LHCN-M2 (cell line): ENCODE measurements at places on chromosomes 7 and 10.

- DNase-seq, result no peak
Measured at GRCh38 chr10:61702584-61702983, 39.9 kb downstream of the CABCOCO1 start.

DNA sequence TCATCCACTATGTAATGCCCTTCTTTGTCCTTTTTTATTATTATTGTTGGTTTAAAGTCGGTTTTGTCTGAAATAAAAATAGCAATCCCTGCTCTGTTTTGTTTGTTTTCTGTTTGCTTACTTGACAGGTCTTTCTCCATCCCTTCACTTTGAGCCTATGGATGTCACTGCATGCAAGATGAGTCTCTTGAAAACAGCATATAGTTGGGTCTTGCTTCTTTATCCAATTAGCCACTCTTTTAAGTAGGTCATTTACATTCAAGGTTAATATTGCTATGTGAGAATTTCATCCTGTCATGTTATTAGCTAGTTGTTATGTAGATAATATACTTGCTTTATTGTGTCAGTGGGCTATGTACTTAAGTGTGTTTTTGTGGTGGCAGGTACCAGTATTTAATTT, 25.8 kb downstream of the COA1 start:
- no peak for DNase-seq

- DNase-seq, result no peak
Measured at GRCh38 chr7:49321843-49322242, 397.5 kb downstream of the CDC14C start.

GRCh38 chr7:7921830-7922229, 46.8 kb upstream of the GLCCI1 start:
- DNase-seq, result no peak

GRCh38 chr10:48745662-48746245, 61.1 kb downstream of the WDFY4 start:
- no peak for DNase-seq

- DNase-seq, result no peak
Measured at GRCh38 chr10:47457528-47457820, 26.4 kb downstream of the ANXA8 start.

- DNase-seq, result no peak
Measured at GRCh38 chr7:32093415-32094408, 23.5 kb upstream of the PDE1C start.

GRCh38 chr7:73865738-73866445, 4.9 kb downstream of the TMEM270 start:
- peak; percentile 60 for DNase-seq

GRCh38 chr10:131615150-131615549, 285.7 kb upstream of the PPP2R2D start:
- DNase-seq, result no peak

- DNase-seq, result no peak
Measured at GRCh38 chr7:64888901-64889685, 14.0 kb upstream of the ZNF273 start.
